Substantia nigra (tissue), 51 donors: ENCODE measurements at places on chromosomes 7 and 10.

DNA sequence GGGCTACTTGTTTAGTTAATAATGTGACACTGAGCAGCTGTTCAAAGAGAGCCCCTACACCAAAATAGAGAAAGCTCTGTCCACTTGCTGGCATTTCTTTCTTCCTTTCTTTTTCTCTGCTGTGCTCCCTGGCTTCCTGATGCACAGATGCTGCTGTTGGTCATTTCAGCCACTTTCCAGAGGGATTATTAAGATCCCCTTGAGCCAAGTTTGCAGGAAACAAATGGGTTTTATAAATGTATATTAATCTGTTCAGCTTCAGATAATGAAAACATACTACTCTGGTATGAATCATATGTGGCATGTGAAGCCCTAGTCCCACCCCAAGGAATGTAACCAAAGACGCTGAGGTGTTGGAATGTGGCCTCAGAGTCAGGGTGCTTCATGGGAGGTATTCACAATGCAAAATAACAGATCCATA is 638.2 kb upstream of the FZD8 start:
- DNase-seq: no peak

DNA sequence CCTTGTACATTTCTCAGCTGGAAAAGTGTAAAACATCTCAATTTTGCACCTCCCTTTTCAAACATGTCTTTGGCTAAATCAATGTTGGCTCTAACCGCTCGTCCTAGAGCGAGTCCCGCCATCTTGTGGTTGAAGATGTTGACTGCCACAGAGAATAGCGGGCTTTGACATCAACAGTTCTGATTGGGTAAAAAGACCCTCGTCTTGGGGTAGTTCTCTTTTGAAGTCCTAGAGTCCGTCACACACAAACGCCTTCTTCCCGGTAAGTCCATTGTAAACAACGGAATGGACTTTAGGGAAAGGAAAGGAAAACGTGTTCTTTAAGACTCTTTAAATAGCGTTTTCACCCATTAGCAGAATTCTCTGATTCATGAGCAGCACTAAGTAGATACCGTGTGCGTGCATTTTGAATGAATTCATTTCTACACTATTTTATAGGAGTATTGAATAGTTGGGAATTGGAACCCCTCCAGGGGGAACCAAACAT is 452 bp upstream of the RPP30 start:
- peak; percentile 21 for DNase-seq

DNA sequence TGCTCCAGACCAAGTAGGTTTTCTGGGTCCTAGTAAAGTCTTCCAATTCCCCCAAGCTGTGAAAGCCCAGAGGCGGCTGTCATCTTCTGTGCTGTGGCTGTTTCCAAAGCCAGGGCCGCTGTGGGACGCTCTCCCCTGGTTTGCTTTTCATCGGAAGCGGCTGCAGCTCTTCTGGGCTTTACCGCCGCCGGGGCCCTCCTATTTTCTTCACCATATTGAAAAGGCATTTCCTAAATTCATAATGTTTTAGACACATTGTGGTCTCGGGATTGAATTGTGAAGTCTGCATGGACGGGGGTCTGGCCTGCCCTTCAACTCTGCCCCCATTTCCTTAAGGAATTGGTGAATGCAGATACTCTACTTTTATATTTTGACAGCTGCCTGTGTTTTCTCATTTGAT is 551.4 kb upstream of the MGMT start:
- no peak for DNase-seq

DNA sequence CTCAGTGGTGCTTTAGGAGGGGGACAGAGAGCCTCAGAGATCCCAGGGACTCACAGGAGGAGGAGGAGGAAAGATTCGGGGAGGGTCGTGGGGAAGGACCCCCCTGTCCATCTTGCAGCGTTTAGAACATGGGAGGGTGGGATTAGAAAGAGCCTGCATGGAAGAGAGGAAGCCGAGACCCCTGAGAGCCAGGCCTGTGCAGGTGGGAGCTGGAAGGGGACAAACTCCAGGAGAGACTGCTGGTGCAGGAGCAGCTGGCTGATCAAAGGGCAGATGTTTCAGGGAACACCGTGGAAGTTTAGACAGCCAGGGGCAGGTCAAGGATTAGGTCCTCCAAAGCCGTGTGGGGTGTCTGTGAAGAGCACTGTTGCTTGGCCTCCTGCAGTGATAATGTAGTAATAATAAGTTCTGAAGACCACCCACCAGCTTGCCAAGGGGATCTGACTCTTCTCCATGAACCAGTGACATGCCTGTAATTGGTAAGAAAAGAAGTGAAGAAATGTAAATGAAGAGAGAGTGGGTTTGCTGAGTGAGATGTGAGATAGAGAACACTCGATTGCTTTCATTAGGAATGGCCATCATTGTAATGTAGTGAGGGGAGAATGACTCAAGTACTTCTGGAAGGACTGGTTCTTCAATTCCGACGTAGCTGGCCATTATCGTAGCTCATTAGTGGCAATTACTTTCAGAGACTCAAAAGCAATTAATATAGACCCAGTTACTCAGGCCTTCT is 425.6 kb downstream of the PAXIP1 start:
- DNase-seq: no peak

GRCh38 chr10:10658172-10658785 is 359.4 kb upstream of the CELF2 start:
- DNase-seq: no peak

- DNase-seq: no peak
These were observed 9.2 kb upstream of the FAS start for GRCh38 chr10:88981435-88981834.

DNA sequence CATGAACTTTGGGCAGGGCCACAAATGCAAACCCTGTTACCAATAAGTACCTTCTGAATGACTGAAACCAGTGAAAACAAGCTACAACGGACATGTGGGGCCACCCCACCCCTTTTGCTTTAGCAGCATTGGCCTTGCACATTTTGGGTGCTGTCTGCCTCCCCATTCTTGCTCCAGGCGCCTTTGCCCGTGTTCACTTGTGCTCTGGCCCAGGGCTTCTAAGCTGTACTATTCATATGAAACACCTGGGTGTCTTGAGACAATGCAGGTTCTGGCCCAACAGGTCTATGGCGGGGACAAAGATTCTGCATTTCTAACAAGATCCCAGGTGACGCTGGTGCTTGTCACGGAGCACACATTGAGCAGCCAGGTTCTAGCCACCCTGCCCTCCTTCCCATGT is 96.5 kb upstream of the SDK1 start:
- no peak for DNase-seq

- no peak for DNase-seq
These were observed 119.8 kb downstream of the TWIST1 start for GRCh38 chr7:18997477-18998150.

GRCh38 chr10:106312087-106312486 is 852.4 kb downstream of the SORCS1 start:
- no peak for DNase-seq

- DNase-seq: no peak
These were observed 103.6 kb upstream of the RNF32 start for GRCh38 chr7:156537006-156537405.

GRCh38 chr7:111393011-111393754 is 169.1 kb downstream of the IMMP2L start:
- DNase-seq: no peak

GRCh38 chr7:108071551-108071950 is 58.6 kb downstream of the LAMB4 start:
- DNase-seq: no peak

GRCh38 chr7:130938661-130939060 is 204.7 kb upstream of the KLF14 start:
- DNase-seq: no peak

DNA sequence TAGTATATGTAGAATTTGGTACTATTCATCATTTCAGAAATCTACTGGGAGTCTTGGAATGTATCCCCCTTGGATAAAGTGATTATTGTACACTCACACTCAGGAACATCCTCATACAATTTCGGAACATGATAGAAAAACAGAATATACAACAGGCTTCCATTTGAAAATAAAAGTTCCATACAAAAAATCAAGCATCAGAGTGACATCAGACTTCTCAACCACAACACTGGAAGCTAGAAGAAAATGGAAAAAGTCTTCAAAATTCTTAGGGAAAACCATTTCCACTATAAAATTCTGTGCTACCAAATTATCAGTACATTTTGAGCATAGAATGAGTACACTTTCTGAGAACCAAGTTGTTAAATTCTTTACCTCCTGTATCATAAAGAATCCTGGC is 8.8 kb downstream of the LYZL1 start:
- no peak for DNase-seq

DNA sequence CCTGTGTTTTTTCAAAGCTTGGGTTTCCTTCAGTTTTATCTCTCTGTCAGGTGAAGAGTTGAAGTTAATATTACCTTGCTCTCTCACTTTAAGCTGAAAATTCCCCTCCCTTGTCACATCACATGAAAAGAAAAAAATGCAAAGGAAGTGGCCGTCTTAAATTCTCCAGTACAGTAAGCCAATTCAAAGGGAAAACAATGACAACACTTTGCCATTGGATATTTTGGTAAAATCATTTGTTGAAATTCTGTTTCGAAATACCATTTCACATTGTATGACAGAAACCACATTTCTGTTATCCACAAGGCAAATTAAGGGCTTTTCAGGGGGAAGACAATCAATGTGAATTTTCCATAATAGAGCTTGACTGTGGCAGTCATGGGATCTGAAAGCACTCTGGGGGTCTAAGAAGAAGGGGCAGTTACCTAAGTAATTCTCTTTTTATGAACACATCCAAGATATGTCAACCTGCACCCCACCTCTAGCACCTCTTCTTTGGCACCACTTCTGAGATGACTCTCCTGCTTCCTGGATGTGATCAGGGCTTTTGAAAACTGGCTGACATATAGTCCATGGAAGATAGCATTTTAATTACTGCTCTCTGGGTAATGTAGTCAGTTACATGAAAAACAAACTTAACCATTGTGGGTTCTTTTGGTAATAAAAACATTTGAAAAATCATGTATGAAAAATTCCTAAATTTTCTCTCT is 63.8 kb downstream of the ENTPD1 start:
- no peak for DNase-seq

DNA sequence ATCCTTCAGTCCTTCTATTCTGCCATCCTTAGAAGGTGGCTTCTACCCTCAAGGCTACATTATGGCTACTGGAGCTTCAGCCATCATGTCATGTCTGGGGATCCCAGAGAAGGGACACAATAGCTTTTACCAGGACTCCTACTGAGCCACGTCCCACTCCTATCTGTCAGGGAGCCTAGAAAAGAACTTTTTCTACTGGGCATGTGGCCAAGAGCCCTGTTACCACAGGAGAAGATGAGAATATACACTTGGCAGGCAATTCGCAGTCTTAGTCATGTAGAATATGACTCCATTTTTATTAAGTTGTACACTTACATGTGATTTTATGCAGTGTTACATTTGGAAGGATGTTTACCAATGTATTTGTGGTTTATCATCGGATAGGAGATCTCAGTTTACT is 64.6 kb upstream of the KCNMA1 start:
- DNase-seq: no peak

DNA sequence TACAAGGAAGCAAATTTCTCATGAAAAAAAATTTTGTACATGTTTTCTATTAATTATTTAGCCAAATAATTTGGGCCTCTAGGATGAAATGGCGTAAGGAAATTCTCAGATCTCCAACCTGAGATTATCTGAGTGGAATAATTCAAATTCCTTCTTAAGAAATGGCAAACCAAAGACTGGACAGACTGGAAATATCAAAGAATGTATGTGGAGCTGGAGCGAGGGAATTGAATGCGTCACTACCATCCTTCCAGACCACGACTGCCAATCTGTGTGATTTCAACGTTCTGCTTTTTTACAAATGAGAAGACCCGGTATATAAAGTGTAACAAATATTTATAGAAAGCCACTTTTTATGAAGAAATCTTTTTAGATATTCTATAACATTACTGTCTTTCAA is 12.4 kb upstream of the BLNK start:
- DNase-seq: no peak

GRCh38 chr10:133474665-133475424 is 21.1 kb downstream of the SCART1 start:
- no peak for DNase-seq

DNA sequence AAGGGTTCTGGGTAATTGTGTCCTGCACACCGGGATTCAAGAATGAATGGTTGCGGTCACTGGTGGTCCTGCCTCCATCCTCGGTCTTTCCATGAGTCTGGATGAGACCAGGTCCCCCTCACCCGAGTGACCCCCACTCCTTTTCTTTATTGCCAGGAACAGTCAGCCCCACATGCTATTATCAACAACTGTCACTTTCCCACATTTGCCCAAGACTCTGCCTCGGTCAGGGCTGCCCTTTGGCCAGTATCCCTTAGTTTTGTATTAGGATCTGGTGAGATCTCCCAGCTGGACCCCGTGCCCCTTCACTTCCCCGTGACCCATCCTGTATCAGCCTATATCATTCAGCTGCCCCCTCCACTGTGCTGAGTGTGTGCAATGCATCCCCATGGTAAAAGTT is 288.3 kb downstream of the ADARB2 start:
- no peak for DNase-seq

DNA sequence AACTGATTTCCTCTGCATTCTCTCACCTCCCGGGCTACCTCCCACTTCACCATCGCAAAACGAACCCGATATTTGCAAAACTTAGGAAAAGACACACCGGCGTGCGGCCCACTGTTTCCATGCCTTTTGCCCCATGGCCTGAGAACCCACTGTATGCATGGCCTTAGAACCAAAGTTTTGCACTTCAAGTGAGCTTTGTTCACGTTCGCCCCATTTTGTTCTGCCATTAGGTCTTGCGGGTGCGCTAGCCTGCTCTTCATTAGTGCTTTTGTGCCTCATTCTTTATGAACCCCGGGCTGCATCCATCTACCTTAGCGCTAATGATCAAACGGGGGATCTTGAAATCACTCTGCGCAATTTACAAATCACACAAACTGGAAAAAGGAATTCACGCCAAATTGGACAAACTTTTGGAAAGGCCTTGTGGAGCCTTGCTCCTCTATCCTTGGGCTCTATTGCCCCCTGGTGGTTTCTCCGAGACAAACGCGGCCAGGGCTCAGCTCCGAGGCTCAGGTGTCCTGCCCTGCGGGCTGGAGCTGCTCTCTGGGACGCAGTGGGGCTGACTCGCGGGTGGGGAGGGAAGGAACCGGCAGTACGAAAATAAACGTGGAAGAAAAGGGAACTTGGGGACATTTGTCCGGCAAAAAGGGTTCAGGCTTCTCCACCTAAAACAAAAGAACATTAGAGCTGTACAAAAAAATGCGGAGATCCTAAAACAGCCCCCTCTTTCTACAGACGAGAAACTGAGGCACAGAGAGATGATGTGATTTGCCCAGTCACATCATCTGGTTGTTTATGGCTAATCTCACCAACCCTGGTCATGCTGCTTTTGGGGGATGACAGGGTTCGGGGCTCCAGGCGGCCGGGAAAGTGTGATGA is 300.4 kb upstream of the NFE2L3 start:
- DNase-seq: peak; percentile 75

- peak; percentile 4 for DNase-seq
These were observed 298.6 kb downstream of the REEP3 start for GRCh38 chr10:63819753-63820329.

DNA sequence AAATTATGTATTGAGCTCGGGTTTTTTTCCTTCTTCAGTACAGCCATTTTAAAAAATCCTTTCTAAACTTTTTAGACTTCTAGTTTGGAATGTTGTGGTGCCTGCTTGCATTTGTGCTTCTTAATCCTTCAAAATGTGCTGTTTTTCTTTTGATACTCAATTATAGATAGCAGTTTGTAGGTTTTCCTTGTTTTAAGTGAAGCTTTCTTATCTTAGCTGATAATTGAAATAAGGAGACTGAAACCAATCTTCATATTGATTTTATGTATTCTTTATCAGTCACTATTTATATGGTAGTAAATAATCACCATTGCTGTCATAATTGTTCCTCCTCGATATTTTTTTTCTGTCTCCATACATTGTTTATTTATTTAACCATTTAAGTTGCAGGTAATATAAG is 56.6 kb downstream of the TAF3 start:
- no peak for DNase-seq
